ENCODE measurements at places on chromosomes 11 and 22.

DNA sequence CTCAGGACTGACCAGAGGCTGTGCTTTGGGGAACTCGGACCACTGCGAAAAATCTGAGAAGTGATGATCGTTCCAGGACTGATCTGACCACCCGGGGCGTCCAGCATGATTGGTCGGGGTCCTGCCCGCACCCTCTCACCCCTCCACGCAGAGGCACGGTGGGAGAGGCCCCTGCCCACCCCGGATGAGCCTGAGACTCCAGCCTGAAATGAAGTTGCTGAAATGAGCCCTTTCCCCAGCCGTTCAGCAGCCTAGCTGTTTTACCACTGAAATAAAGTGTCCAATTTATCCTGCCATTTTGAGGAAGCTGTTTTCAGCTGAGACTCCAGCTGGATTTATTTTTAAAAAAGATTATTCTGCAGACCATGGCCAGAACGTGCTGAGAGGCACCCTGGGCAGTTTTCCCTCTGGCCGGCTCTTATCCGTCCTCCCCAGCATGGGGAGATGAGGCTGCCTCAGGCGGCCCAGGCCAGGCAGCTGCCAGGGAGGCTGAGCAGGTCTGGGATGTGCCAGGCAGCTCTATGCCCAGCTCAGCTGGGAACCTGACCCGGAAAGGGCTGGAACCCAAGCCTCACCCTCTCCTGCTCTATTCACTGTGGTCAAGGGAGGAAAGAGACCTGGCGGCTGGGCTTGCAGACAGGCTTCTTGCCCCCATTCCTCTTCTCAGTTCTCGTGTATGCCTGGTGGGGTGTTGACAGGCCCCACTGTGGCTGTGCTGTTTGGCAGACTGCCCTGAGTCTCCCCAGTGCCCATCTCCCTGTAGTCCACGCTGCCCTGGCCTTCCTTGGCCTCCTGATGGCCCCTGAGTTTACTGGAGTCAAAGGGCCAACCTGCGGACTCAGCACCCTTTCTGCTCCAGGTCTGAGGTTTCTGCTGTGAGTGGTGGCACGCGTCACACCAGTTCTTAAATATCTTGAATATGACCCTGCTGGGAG, 161.0 kb upstream of the B3GAT1 start:
- DNase-seq = no peak

GRCh38 chr11:96132437-96132836, 208.5 kb upstream of the MTMR2 start:
- DNase-seq = no peak

GRCh38 chr11:2881981-2882375, 3.6 kb downstream of the CDKN1C start:
- no peak for DNase-seq

DNA sequence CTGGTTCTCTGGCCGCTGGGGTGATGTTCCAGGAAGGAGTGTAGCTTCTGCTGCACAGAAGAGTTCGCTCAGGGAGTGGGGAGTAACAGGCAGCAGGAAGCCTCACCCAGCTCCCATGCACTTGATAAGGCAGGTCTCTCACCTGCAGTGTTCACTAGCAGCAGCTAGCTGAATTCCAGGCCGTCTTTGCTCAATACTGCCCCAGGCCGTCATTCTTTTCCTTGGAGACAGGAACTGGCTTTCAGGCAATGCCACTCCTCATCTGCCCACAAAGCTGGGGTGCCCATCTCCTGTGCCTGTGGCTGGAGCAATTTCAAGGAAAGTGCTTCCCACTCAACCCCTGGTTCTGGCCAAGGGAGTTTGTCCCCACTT, 66.1 kb downstream of the ARHGAP42 start:
- no peak for DNase-seq

DNA sequence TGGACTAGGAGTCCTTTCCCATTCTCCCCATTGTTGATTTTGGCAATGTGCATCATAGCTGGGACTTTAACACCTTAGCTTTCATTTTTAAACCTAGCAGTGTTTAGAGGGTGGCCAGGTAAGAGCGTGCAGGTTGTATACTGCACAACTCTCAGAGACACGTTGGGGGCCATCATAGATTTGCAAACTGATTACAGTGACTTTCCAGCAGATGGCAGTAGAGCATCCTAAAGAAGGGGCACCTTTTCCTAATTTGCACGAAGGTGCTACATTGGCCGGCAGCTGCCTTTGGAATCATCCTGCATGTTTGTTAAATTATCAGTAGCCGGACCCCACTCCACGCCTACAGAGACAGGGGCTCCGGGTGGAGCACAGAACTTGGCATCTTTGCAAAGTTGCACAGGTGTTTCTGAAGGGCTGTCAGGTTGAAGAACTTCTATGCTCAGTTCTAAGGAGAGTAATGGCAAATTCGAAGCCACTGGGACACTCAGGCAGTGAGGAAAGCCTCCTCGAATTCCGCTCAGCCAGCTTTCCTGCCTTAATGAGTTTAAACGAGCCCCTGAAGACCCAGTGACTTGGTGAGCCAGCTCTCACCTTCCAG, 7.7 kb downstream of the LHFPL7 start:
- DNase-seq = peak; percentile 14

DNA sequence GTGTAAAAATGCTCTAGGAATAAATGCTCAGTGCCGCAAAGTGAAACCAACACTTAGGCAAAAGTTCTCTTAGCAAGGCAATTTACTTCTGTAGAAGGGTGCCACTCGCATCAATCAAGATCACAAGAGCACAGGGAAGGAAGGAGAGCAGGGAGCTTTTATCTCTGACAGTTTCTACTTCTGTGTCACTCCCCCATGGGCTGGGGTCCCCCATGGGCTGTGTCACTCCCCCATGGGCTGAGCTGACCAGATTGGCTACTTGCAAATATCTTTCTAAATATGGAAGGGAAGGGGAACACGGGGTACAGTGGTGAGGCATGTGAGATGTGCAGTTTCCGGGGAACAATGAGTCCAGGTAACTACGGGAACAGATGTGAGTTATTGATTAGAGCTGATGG, 397 bp downstream of the OR52N2 start:
- no peak for DNase-seq

- peak; percentile 100 for DNase-seq
Measured at GRCh38 chr11:45846974-45847910, at the start of gene CRY2. CRY2 (plus strand) TSS chr11:45847475; CDS start chr11:45847491, 16 bp downstream.

- DNase-seq = no peak
Measured at GRCh38 chr11:75563978-75564552, 2.0 kb downstream of the SERPINH1 start.

DNA sequence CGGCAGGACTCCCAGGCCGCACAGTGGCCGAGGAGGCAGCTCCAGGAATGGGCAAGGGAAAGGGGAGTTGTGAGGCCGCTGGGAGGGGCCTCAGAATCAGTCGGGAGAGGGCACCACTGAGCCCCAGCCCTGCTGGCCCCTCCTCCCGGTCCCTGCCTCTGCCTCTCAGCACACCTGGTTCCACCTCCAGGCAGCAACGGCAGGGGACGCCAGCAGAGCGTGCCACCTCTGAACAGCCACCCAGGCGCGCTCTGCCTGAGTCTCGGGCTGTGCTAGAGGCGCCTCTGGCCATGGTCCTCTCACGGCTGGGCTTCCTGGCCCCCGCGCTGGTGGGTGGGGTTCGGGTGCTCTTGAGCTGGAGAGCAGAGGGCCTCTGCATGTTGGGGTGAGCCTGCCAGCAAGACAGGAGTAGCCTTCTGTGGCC, 33.0 kb downstream of the MOB2 start:
- DNase-seq = peak; percentile 11

- no peak for DNase-seq
Measured at GRCh38 chr22:38494498-38494897, 11.6 kb downstream of the DDX17 start.

- DNase-seq = peak; percentile 44
Measured at GRCh38 chr11:5123802-5124521, 14.2 kb downstream of the OR52A5 start.

DNA sequence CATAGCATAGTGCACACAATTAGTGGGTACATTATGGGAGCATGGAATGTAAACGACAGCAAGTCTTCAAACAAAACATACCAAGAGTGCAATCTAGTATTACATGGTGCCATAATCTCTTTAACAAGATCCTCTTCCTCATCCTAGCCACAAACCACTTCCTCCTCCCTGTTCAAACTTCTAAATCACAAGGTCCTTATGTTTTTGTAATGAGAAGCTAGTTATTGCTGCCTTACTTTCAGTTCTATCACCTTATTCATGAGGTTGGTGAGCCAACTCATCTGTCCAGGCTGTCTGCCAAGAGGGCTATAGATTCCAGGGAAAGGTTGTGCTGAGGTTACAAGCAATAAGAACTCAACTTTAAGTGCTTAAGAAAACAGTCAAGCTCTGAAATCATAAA, 195.4 kb upstream of the ARHGAP20 start:
- no peak for DNase-seq
